ENCODE measurements at places on chromosomes 12 and 14.

- peak; percentile 26 for DNase-seq
Measured at GRCh38 chr14:61568572-61569011, 126.7 kb upstream of the HIF1A start.

GRCh38 chr14:102523569-102524450, 14.2 kb upstream of the ANKRD9 start:
- DNase-seq, result no peak

GRCh38 chr12:66041651-66042363, 88.7 kb downstream of the LLPH start:
- no peak for DNase-seq

GRCh38 chr14:100891051-100891450, 12.5 kb downstream of the RTL1 start:
- DNase-seq, result no peak

- no peak for DNase-seq
Measured at GRCh38 chr12:26046203-26046602, 78.6 kb downstream of the BHLHE41 start.

GRCh38 chr12:123270214-123271000, 1.2 kb downstream of the CDK2AP1 start:
- peak; percentile 35 for DNase-seq

DNA sequence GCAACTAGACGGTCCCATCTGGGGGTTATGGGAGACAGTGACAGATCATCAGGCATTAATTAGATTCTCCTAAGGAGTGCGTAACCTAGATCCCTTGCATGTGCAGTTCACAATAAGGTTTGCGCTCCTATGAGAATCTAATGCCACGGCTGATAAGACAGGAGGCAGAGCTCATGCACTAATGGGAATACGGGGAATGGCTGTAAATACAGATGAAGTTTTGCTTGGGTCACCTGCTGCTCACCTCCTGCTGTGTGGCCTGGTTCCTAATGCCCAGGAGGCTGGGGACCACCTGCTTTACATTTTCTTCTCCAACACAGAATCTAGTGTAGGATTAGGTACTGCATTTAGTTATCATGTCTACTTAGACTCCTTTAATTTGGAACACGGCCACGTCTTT, 49.7 kb upstream of the SAV1 start:
- DNase-seq, result peak; percentile 50

GRCh38 chr14:102831163-102831804, 54.0 kb downstream of the TRAF3 start:
- DNase-seq, result no peak

DNA sequence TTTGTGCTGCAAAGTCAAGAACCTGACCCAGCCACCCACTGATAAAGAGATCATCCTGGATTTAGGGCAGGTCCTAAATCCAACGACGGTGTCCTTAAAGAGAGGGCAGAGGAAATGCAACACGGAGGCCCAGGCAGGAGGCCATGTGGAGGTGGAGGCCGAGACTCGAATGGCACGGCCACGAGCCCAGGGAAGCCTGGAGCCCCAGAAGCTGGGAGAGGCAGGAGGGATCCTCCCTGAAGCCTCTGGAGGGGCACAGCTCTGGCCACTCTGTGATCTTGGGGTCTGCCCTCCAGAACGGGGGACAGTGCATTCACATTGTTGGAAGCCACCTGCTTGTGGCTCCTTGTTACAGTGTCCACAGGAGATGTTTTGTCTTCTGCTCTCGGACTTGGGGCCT, 63.0 kb downstream of the GALNT9 start:
- DNase-seq, result no peak

DNA sequence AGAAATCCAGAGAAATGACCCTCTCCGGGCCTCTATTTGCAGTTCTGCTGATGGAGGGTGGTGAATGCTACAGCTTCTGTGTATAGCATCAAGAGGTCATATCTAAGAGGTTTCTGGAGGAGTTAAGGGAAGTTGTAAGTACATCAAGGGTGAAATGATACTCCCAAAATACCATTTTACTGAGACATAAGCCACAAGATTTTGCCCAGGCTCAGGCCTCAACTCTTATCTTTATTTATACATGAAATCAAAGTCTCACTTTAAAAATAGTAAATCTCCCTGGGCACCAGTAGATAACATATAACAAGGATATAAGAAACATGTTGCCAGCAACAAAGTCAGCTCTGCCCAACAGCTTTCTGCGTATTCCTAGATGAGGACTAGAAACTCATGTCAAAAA, 40.4 kb downstream of the NIN start:
- no peak for DNase-seq

DNA sequence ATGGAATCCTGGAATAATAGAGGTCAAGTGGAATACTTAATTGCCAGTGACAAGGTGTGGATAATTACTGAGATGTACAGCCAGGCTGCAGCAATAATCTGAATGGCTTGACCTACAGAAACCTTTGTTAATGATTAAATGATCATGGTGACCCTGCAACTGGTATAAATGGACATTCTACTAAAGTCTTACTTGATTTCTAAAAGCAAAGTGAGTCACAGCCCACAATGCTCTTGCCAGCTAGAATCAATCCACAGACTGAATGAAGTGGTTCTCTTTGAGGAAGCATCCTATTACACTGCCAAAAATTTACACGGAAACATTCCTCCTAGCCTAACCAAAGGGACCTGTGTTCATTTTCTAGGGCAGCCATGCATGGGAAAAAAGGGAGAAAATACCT, 518.5 kb downstream of the SOX5 start:
- no peak for DNase-seq

DNA sequence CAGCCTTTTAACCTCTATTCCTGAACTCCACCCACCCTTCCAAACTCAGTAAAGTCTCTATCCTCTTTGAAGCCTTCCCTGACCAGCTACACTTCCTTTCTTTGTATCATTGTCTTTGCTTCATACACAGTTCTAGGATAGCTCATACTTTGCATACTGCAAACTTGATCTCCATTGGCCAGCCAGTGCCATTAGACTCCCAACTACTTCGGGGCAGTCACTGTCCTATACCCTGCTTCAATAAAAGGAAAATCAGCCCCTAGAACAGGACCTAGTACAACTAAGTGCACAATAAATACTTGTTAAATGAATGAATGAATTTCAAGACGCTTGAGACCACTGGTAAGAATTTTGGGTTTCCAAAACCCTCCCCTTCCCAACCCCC, 521 bp upstream of the PIP4K2C start:
- DNase-seq, result no peak

- DNase-seq, result no peak
Measured at GRCh38 chr12:82930301-82930700, 243.6 kb downstream of the TMTC2 start.

- DNase-seq, result no peak
Measured at GRCh38 chr14:99387880-99388279, 92.8 kb downstream of the SETD3 start.

- DNase-seq, result no peak
Measured at GRCh38 chr12:115960868-115961802, 316.4 kb downstream of the MED13L start.

GRCh38 chr12:40692765-40693206, 547 bp downstream of the CNTN1 start:
- DNase-seq, result peak; percentile 58

DNA sequence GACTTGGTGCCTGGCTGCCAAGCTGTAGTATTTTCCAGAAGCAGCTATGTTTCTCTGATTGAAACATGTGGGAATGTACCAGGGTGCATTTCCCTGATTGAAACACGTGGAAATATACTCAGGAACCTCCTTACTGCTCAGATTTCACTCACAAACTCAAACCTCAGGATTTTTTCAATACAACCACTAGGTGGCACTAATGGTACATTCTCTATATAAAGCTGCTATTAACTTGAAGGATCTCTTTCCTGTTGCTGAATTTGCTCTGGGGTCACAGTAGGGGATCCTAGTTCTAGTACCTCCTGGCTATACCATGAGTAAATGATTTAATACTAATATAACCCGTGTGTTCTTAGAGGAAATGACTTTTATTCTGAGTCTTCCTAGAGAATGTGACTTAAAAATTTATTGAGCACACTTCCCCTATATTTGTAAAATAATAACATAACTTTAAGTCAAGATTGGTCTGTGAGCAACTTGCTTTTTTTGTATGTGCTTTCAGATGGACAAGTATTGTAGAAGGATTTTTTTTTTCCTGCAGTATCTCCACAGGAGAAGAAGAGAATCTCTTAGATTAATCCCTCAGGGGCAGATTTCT, 173.8 kb upstream of the MIS18BP1 start:
- DNase-seq, result peak; percentile 71

- DNase-seq, result no peak
Measured at GRCh38 chr12:100382338-100382737, 25.5 kb downstream of the SLC17A8 start.

DNA sequence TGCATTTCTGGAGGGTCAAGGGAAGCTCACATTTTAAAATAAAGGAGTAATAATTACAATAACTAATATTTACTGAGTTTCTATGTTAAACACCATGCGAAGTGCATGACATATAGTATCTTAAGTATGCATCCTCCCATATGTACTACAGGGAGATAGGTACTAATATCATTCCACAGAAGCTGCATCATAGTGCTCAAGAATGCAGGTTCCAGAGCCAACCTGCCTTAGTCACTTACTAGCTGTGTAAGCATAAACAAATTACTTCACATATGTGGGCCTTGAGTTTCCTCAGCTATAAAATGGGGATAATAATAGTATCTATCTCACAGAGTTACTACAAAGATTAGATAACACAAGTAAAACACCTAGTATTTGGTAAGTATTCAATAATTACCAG, 18.3 kb downstream of the ARMH4 start:
- no peak for DNase-seq

GRCh38 chr12:77042833-77043232, 22.5 kb downstream of the E2F7 start:
- DNase-seq, result no peak

DNA sequence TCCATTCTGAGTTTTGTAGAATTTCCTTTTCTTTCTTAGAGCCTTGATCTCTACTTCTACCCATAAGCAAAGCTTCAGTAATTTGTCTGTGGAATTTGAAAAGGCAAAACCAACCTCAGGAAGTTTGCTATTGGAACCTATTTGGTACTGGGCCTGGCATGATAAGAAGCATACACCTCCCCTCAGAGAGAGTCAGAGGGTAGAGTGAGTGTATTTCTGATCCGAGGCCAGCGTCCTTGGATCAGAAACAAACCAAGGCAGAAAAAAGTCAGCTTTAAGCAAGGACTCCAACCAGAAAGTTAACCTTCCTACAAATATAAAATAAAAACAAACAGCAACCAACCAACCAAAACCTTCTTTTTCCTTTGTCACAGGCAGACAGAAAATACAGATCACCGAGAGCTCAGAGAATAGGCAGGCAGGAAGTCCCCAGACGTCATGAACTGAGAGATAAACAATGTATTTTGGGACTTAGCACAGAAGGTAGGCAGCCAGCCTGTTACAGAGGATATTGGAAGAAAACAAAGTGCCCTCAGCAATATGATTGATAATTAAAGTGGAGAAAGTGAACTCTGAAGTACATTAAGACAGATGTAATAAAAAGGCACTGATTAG, 141.5 kb downstream of the NEDD1 start:
- DNase-seq, result no peak

DNA sequence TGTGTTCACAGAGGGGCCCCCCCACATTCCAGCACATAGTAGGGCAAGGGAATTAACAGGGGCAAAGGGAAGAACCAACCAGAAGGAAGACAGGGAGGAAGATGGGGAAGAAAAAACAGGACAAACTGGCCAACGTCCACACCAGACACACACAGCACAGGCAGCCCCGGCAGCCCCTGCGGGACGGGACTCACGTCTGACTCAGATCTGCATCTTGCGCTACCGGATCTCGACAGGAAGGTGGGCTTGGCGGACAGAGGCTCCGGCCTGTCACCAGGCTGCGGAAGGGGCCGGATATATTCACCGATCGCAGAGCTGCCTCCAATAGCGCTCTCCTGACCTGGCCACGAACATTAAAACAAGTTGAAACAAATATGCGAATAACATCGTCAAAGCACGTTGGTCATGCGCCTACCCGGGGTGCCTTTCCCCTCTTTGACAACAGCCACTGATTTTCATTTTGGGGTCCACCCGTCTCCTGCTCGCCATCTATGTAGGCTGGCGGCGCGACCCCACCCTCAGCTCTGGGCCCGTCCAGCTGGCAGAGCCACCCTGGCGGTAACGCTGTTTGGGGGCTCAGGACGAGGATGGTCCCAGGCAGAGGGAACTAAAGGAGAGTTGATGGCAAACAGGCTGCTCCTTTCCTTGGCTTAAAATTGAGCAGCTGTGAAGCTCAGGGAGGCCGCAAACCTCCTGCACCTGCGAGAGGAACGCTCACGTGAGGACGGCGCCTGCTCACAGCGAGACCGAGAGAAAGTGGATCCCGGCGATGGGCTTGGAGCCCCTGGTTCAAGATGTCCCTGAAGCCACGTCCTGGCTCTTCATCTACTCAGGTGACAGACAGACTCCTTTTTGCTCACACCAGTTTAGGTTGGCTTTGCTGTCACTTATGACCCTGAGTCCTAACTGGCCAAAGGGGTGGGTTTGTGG, 113.6 kb downstream of the PIWIL1 start:
- DNase-seq, result no peak

DNA sequence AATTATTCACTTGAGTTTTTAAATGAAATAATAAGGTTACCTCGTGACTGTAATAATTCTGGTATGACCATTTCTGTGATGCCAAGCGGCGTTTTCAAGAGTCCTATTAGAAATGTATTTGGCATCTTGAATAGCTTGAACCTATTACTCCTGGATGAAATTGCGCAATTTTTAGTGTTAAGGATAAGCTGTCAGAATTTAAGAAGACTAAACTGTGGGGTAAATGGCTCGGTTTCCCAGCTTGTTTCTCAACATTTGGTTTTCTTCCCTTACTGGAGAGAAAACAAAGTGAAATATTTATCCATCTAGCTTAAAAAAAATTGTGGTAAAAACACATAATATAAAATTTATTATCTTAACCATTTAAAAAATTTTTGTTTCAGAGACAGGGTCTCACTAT, 26.8 kb downstream of the PCNX1 start:
- DNase-seq, result no peak

DNA sequence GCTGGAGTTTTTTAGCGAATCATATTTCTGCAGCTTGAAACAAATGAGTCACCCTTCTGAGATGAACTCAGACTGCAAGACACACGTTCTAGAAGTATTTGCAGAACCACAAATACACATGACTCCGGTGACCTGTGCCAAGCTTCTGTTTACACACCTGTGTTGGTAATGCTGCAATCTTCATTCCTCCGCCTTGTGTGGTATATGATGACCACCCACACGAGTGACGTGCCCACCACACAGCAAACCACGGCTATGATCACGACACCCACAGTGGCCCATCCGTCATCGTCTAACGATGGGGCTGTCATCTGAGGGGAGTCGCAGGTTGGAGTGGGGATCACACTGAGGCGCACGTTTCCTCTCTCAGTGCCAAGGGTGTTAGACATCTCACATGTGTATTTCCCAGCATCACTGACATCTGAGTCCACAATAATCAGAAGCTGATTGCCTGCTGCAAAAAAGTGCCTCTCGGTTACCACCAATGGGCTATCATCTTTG, 43.0 kb downstream of the LRIG3 start:
- no peak for DNase-seq

- DNase-seq, result no peak
Measured at GRCh38 chr12:62724947-62725451, 210.0 kb downstream of the PPM1H start.

All from SK-N-DZ (cell line).